Activated naive CD4-positive, alpha-beta T cell (primary cell): ENCODE measurements at places on chromosomes 12 and 14.

DNA sequence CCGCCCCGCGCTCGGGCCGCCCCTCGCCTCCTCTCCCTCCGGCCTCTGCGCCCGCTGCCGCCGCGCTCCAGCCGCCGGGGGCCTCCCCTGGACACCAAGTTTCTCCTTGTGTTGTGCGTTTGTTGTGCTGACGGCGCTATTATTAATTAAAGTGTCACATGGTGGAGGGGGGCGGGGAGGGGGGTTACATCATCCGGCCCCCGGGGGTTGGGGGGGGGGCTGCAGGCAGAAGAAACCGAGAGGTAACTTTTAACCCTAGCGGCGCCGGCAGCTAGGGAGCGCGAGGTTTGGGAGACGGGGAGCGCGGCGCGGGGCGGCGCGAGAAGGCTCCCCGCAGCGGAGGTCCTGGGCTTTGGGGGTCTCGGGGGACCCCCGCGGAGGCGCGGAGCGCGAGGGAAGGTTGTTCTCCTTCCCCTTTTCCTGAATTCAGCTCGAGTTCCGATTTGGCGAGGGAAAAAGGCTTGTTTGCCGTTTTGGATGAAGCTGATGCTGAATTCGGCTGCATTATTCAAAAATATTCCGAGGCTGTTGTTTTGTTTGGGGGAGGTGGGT, at the start of gene HRK:
TSS of gene HRK (minus strand) at position 117 of the 552 bp plus-strand sequence. CDS start 134 bp downstream, outside the sequence.
- no peak for DNase-seq

- no peak for DNase-seq
Measured at GRCh38 chr14:51284241-51284640, 44.2 kb downstream of the TMX1 start.

DNA sequence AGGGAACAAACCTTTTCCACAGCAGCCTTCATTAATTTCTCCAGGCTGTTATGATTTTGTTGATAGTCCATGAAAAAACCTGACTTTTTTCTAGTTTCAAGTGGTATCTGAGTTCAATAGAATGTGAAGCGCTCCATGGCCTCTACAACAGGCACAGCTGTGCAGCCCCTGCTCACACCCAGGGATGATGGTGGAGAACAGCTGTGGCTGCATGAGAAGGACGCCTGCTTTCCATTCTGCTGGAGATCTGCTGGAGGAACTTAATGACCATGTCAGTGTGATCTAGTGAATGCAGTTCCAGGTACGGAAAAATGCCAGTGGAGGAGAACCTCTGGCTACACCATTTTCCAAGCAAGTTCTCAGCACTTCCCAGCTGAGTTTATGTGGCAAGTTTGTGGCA, 80.6 kb downstream of the PIWIL1 start:
- DNase-seq = no peak

GRCh38 chr12:15534322-15534721, 212.0 kb downstream of the PTPRO start:
- DNase-seq = no peak

GRCh38 chr12:12689647-12690300, 6.2 kb downstream of the GPR19 start:
- no peak for DNase-seq

DNA sequence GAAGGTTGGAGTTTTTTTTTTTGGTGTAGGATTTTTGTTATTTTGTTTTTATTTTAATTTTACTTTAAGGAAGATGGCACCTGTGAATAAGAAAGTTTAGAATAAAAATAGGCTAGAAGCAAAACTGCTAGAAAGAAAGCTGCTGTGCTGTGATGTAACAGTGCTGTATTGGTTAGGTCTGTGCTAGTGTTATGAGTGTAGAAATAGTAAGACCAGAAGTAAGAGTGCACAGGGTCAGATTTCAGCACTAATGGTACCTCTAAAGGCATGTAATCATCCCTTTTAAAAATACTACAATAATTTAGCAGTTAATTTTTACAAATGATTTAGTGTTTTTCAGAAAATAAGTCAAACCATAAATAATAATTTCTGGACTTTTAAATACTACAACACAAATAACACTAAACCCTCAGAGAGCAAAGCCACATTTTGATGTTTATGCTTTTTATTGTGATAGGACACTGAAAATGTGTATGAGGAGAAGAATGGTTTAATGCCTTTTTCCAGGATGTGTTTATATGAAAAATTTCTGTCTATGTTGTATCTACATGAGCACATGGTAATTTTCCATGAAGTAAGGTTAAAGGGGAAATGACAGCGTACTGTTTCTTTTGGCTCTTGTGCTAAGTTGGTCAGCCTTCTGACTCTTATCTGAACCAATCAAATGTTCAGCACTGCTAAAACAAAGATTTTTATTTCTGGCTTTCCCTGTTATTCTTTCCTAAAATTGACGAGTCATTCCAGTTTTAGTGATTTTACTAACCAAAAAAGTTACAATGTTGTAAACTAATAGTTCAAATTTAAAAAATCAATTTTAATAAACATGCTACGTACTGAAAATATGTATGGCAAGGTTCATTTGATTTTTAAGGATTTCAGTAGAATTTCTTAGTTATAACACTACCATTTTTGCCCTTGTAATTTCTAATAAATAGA, 96.1 kb downstream of the PPHLN1 start:
- no peak for DNase-seq

DNA sequence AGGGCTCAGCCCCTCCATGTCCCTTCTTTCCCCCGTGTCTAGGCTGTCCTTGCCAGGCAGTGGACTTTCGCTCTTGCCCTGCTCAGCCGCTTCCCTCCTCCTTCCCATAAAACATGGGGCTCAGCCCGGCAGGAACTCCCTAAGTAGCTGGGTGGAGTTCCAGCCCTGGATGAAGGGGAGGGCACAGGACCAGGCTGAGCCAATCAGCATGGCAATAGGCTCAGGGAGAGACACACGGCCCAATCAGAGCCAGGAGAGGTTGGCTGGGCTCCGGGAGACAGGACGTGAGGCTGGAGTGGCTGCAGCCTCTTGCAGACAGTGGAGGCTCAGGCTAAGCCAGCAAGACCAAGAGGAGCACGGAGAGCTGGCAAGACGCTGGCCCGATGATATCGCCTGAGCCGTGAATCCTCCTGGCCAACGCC, 54.3 kb downstream of the GALNT9 start:
- no peak for DNase-seq

- no peak for DNase-seq
Measured at GRCh38 chr12:27289414-27289813, 43.2 kb upstream of the BMAL2 start.

DNA sequence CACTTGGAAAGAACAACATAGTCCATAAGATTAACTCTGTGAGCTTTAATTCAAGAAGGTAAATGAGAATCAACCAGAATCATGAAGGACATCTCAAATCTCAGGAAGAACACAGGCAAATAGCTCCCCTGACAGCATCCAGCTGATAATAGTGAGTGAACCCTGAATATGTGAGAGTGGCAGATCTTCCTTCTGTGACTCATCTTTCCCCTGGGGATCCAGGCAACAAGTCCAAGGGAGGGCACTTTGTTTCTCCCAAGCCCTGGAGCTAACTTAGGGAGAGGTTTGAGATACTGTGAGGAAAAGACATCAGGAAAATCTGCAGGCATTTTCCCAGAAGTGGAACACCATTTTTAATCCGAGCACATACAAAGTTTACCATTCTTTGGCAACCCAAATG, 763.9 kb upstream of the MGAT4C start:
- DNase-seq = no peak

GRCh38 chr12:18895946-18896345, 158.0 kb downstream of the CAPZA3 start:
- no peak for DNase-seq

DNA sequence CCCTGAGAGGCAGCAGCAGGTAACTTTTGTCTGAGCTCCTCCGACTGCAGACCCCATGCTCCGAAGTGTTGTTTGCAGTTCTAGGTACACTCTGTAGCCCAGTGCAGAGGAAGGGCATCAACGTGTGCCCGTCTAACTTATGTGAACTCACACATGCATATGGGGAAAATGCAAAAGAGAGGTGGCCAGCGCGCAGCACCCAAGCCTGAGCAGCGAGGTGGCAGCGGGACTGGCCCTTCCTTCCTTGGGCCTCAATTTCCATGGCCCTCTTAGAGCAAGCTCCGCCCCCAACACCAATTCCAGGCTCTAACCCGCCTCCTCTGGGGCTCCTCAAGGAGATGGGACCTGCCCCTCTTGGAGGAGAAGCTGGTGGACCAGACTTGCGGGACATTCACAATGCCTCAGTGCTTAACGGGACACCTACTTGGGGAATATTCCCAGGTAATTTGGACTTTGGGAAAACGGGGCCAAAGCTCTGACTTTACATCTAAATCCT, 27.7 kb downstream of the GPR68 start:
- no peak for DNase-seq

DNA sequence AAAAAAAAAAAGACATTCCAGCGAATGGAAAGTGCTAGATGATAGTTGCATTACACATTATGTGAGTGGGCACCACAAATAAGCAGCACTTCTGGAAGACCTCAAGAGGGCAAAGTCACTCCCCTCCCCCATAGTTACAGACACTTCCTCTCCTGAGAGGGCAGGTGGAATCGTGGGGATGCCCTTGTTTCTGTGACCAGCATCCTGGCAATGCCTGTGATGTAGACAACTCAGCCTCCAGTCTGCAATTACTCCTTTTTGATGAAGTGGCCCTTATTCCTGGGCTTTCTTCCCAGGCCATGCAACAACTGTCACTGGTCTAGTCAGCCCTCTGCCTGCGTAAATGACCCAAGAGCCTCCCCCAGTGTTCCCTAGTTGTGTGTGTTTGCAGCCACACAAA, 104.8 kb downstream of the VRK1 start:
- no peak for DNase-seq

- DNase-seq = no peak
Measured at GRCh38 chr14:91061056-91061887, 831 bp upstream of the RPS6KA5 start.

DNA sequence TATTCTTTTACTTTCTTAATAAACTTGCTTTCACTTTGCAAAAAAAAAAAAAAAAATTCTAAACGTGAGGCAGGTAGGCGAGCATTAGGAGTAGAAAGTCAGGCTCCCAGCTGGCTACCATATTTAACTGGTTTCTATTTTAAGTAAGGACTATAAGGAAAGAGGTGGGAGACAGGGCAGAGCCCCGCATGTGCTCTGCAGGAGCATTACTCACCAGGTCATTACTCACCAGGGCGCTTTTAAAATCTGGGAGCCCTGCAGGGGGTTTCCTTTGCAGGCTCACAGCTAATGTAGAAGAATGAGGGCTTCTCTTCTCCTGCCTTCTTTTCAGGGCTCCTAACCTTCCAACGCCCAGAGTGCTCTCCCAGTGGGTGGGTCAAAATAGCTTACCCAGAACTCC, 14.0 kb upstream of the DPF3 start:
- DNase-seq = no peak

GRCh38 chr12:91986084-91986483, 159.6 kb downstream of the BTG1 start:
- no peak for DNase-seq

- no peak for DNase-seq
Measured at GRCh38 chr12:74537126-74537706, 419 bp upstream of the ATXN7L3B start.

DNA sequence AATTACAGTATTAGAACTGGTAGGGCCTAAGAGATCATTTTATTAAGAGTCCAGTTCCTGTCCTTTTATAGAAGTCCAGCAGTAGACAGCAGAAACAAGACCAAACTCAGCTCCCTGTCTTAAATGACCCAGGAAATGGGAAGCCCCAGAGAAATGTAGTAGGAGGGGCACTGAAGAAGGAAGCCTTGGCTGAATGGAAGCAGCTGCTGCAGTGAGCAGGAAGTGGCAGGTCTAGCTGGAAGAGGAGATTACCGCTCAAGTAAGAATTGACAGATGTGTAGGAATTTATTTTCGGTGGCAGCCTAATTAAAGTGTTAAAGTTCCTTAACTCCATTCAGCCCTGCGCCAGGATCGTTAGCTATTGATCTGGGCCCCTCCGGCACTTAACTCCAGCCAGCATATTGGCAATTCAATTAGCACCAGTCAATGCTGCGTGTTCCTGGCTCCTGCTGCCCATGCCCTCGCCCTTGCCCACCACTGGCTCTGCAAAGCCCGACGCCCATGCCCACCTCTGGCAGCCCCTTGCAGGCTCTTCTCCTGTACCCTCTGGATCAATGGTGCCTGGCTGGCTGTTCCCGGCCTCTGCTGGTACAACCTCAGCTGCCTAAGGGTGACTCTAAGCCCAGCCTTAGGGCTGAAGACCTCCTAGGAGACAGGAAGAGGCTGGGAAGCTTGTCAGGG, 21.1 kb downstream of the ZFHX2 start:
- DNase-seq = no peak

GRCh38 chr14:49424436-49425331, 161.5 kb downstream of the RPS29 start:
- no peak for DNase-seq

DNA sequence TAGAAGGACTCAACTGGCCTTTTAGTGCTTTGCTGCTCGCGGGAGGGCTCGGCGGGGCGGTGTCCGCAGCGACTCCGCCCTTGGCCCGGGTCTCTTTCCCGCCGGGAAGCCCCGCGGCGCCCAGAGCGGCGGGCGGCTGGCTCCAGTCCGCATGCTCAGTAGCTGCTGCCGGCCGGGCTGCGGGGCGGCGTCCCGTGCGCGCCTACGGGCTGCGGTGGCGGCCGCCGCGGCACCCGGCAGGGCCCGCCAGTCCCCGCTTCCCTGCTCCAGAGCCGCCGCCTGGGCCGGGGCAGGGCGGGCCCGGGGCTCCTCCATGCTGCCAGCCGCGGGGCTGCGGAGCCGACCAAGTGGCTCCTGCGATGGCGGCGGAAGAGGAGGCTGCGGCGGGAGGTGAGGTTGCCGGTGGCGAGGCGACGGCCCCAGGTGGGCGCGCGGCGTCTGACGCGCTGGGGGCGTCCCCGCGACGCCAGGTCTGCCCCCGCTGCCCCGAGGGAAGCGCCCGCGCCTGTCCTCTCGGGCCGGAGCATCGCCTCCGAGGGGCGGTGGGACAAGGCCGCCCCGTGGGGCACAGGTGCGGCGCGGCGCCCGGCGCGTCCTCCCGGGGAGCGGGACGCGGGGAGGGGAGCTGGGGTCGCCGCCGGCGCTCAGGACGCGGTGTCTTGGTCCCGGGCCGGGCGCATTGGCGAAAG, at the start of gene BMAL2:
TSS of gene BMAL2 (plus strand) at position 123 of the 689 bp plus-strand sequence. CDS start at position 360, 237 bp downstream.
- peak; percentile 4 for DNase-seq

DNA sequence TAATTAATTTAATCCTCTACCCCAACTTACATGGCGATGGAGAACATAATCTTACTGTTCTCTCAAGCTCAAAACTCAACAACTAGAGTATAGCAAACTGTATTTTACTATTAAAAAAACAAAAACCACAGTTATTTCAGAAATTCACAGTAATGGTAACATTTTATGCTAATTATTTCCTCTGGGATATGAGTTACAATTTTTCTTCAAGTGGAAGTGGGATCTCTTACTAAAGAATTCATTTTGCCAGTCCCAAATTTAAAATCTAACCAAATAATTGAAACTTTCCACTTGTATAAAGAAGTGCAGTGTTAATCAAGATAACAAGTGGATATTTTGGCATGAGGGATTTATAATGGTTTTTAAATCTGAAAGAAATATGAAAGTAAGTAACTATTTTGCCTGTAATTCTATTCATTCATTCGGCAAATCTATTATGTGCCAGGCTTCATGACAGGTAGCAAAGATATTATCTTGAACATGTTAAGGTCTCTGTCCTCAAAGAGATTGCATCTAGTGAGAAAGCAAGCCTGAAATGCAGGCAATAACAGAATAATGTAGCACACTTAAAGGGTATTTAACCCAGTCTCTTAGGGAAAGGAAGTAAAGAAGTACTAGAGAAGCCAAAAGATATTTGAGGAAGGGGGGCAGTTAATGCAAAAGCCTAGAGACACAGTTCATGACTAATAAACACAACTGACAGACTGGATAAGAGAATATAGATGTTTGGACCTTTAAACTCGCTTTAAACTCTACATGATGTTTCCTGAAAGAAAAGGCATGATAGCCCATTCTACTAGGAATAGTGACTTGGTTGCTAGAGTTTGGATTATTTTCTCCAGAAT, 44.0 kb downstream of the TAOK3 start:
- no peak for DNase-seq

- DNase-seq = no peak
Measured at GRCh38 chr12:45315462-45315861, 99.6 kb downstream of the ANO6 start.
